NCI-H1436 (cell line): ENCODE measurements at places on chromosomes 1 and 21.

DNA sequence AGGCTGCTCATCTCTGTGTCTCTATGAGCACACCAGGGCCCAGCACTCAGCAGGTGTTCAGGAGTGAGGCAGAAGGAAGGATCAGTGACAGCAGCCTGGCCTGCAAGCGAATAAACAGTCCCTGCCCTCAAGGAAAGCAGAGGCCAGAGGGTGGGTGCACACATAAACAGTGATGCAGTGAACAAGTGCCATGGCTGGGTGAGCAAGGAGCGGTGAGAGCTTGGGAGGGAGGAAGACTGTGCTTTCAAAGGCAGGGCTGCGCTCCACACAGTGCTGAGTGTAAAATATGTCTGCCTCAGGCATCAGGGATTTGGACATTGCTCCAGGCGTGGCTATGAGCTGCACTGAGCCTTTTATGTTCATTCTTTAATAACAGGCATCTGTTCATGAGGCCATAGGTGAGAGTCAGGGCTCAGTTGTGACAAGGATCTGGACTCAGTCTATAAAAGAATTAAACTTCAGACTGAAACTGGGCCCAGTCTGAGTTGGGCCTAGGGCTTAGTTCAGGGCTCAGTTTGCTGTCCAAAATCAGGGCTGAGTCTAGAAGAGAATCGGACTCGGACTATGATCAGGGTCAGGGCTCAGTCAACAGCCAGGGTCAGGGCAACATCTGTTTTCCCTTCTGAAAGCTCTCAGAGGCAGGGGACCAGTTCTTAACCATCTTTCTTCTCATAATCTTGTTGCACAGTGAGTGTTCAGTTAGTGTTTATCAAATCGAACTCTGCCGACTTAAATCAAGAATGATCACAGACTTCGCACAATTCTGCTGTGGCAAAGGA lies 213.7 kb downstream of the FOXD2 start:
- no peak for DNase-seq

DNA sequence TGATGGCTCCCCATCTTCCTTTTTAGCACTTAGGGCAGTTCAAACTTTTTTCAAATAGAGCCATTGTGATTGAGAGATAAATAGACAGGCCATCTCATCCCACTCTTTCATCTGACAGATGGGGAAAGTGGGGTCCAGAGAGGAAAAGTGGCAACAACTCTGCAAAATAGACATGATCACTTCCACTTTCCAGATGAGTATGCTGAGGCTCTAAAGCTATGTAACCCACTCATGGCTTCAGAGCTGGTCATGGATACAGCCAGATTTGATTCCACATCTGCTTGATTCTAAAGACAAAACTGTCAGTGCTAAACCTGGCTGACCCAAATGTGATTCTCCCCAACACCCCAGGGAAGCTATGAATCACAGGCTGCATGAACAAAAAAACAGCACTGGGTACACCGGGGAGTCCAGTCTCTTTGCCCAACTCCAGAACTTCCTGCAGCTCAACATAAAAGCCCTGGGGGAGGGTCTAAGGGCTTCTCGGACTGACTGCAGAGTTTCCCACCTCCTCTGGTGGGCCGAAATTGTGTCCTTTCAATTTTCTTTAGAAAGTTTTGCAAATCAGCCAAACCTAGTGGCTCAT lies 59.3 kb downstream of the PLPP3 start:
- no peak for DNase-seq

DNA sequence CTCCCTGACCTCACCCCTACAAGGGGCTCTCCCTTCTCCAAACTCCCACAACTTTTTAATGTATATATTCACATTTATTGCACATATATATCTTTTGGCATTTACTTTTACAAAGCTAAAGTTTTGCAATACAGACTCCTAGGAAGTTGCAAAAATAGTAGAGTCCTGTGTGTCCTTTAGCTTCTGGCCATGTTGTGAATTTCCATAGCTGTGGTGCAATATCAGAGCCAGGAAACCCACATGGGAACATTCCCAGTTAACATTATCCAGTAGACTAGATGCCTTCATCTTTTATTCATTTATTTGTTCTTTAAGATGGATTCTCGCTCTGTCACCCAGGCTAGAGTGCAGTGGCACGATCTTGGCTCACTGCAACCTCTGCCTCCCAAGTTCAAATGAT lies 343.0 kb downstream of the PCP4 start:
- DNase-seq = no peak

- no peak for DNase-seq
Observed at GRCh38 chr1:56331892-56332567, 247.3 kb downstream of the PLPP3 start.

DNA sequence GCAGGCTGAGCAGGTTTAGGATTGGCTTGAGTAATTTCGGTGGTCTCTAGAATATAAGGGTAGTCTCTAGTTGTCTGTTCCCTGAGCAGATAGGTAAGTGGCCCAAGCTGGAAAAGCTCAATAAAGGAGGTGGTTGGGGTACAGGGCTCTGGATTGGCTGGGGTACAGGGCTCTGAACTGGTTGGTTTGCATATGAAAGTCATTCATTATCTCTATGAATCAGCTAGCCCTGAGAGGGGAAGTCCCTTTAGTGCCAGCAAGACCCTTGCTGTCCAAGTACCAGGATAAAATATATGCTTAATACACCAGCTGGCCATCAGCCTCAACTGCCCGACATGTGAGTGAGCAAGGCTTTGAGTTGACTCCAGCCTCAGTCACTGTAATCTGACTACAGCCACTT lies 93.0 kb downstream of the ZBTB18 start:
- no peak for DNase-seq

DNA sequence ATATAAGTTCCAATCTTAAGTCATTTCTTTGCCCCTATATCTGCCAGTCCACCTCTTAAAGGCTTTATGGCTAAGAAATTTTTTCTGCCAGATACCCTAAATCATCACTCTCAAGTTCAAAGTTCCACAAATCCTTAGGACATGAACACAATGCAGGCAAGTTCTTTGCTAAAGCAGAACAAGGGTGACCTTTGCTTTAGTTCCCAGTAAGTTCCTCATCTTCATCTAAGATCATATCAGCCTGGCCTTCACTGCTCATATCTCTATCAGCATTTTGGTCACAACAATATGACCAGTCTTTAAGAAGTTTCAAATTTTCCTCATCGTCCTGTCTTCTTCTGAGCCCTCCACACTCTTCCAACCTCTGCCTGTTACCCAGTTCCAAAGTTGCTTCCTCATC lies 402.2 kb upstream of the RUNX1 start:
- DNase-seq = no peak

GRCh38 chr1:39387452-39387851 lies 104.0 kb upstream of the BMP8A start:
- DNase-seq = no peak
